ENCODE measurements at places on chromosomes 5 and 9.

DNA sequence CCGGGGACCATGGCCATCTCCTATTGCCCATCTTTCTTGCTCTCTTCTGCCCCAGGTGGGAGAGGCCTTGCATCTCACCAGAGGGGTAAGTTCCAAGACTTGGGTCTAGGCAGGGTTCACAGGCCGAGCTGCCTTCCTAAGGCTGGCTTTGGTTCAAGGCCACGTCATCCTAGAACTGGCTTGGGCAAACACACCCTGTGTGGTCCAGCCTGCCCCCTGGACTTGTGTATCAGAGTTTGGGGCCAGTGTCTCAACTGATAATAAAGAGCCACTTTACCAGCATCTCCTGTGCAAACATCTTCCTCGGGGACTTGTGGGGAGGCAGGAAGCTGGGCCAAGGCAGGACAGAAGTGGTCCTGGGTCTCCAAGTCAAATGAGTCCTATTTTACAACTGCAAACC, 17.8 kb downstream of the BOD1 start:
- no peak for DNase-seq

DNA sequence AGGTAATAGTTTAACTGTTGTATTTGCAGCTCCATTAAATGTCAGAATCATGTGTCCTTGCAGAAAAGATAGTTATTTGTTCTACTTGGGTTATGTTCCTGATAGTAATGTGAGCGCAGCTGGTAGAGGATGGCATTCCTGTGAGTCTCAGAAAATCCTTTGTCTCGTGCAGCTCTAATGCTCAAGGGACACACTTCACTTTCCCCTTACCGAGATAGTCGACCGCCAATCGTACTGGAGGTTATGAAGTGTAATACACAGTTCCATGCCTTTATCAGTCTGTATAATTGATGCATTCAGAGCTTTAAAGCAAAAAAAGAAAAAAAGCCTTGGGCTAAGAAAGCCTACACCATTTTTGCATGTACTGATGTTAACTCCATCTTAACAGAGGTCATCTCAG, 60.2 kb upstream of the SRP19 start:
- no peak for DNase-seq

DNA sequence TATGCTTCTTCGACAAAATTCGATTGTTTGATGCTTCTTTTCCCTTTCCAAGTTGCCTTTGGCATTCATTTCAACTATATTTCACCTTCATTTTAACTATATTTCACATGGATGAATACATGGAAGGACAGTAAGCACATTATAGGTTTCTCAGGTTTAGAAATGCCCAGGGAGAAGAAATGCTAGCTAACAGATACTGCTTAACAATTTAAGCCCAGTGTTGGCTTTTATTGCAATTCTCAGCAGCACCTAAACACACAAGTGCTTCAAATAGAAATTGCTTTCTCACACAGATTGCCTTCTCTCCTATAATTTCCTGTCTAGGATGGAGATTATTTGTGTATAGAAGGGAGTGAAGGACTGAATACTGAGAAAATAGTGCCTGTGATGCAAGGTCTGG, 30.2 kb upstream of the SMC5 start:
- peak; percentile 9 for DNase-seq

- DNase-seq: no peak
Measured at GRCh38 chr9:91889161-91889911, 60.7 kb downstream of the ROR2 start.

- no peak for DNase-seq
Measured at GRCh38 chr5:77492653-77493000, 511 bp upstream of the WDR41 start.

- DNase-seq: no peak
Measured at GRCh38 chr5:82073179-82073578, 101.4 kb downstream of the ATG10 start.

- DNase-seq: no peak
Measured at GRCh38 chr9:16085167-16085726, 532.4 kb downstream of the CCDC171 start.

- no peak for DNase-seq
Measured at GRCh38 chr5:142845402-142845921, 75.3 kb downstream of the ARHGAP26 start.

GRCh38 chr9:110975278-110975677, 63.0 kb downstream of the LPAR1 start:
- no peak for DNase-seq

Data from NCI-H2081 treated with DMSO at 0.1 percent for 48 hours (cell line).